ENCODE measurements at places on chromosomes 3 and 15.

DNA sequence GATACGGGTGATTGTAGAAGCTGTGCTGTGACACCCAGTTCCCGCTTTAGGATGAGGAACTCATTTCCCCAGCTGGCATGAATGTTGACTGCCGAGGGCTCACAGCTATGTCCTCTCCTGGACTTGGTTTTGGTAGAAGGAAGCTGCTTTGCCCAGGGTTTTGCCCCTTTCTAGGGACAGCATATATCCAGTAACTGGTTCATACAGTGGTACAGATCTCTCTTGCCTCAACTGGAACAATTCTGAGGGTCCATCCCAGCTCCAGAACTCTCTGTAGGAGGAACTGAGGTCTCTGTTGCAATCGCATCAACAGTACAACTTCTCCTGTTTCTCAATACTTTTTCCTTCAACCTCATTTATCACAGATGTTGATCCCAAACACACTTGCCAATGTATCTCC, 54.5 kb upstream of the FNDC3B start:
- no peak for DNase-seq

DNA sequence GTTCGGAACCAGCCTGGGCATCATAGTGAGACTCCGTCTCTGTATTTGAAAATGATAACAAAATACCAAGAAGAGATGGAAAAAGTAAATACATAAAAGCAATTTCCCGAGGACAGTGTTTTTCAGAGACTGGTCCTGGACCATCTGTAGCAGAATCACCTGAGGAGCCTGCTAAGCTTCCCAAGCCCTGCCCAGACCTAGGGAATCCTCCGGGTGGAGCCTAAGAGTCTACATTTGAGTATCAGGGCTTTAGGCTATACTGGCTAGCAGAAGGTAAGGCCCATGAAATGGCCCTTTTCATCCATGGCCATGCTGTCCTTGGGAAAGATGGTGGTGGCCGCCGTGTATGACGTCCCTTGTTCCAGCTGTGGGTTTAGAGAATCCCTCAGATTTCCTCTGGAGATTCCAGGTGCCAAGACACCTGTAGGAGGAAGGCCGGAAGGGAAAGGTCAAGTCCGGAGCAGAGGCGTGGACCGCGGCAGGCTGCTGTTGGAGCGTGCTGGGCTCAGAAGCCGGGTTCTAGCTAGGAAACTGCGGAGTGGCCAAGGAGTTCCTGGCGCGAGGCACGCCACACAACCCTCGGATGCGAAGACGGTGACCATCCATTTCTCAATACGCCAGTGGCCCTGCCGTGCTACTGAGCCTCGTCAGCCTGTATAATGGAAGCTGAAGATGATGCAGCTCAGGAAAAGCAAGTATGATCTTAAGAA, 50.9 kb downstream of the TMEM44 start:
- DNase-seq = no peak

GRCh38 chr3:192514754-192515663, 212.3 kb downstream of the FGF12 start:
- peak; percentile 19 for DNase-seq

DNA sequence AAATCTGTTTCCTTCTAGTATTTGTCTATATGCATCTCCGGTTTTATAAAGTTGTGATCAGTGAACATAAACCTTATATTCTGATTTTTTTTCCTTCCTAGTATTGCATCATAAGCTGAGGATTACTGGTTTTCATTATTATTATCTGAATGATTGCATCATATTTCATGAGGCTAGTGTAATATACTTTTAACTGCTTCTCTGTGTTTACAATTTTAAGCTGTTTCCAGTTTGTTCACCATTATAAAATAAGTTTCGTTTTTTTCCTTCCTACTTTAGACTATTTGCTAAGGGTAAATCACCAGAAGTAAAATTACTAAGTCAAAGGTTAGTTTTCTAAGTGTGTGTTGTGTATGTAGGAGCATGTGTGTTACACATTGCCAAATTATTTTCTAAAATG, 20.2 kb downstream of the SEMA6D start:
- DNase-seq = no peak

DNA sequence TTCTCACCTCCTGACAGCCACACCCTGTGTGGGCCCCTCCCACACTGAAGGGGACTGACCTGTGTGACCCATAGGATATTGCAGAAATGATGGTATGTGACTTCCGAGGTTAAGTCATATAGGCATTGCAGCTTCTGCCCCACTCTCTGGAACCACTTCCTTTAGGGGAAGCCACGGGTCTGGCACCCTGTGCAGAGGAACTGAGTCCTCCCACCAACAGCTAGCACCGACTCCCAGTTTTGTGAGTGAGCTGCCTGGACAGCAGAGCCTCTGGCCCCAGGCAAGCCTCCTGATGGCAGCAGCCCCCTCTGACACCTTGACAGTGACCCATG, 24.6 kb upstream of the SLC6A6 start:
- DNase-seq = no peak

DNA sequence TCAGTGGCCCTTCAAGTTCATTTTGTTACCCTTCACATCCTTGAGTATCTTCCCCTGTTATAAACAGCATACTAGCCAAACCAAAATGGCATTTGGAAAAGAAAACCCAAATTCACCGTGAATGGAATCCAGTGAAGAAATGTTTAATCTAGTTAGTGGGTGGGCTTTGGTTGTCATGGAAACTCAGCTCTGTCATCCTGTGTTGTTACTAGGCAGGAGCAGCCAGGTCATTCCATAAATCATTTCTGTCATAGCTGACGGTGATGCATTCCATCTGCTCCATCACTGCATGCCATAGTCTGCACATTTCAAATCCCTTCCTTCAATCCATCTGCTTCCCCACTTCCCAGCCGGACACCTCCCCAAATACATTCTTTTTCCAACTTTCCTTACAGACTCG, 140.4 kb upstream of the CGNL1 start:
- no peak for DNase-seq

DNA sequence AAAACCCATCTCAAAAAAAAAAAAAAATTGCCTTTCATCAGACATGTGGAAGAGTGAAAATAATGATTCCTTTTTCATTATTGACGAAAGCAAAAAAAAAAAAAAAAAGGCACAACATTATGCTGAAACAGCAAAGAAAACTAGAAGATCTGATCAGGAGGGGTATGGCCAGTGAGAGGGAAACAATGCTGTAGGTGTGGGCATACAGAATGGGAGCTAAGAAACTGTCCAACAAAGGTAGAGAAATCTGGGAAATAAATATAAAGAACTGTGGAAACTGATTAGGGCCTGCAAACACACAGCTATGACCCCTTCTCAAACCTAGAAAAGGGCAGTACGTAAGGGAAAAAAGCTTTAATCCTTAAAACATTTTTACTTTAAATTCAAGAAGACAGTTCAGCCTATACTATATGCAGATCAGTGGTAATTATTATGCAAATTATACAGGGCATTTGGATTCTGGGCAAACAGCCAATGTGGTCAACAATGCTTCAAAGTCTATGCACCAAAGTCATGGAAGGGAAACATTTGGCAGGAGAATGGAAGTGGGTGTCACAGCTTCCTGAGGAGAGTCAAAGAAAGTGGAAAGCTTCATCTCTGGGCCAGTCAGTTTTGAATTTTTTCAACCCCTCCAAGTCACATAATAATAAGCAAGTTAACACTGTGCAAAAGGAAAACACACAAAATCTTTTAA, 68.3 kb upstream of the SLC12A8 start:
- DNase-seq = no peak

- no peak for DNase-seq
Observed at GRCh38 chr3:192060160-192060781, 599.3 kb downstream of the PYDC2 start.

DNA sequence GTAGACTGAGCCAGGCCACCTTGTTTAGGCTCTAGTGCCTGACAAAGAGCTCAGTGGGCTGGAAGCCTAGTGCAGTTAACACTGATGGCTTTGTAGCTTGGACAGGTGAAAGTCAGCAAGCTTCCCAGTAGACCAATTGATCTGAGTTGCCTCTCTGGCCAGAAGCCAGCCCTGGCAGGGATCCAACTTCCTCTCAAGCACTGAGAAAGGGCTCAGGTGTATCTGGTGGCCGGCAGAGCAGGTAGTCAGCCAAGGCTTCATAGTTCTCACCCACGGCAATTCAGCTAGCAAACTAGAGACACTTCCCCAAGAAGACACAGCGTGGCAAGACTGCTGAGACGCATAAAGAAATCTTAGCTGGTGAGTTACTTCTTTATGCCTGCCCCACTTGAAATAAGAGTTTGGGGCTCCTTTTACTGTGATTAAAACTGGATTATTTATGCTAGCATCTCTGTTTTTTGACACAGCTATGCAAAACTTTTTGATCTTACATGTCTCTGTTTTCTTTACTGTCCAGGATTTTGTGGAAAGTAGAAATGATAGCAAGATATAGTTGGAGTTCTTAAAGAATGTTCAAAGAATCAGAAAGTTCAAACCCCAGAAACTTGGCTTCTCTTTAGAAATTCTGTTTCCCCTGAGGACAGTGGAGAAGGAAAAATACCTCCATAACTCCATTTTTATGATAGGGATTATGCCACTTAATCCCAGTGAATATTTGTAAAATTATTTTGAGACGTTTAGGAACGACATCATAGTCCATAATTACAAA, 8.4 kb upstream of the CA12 start:
- DNase-seq = no peak

DNA sequence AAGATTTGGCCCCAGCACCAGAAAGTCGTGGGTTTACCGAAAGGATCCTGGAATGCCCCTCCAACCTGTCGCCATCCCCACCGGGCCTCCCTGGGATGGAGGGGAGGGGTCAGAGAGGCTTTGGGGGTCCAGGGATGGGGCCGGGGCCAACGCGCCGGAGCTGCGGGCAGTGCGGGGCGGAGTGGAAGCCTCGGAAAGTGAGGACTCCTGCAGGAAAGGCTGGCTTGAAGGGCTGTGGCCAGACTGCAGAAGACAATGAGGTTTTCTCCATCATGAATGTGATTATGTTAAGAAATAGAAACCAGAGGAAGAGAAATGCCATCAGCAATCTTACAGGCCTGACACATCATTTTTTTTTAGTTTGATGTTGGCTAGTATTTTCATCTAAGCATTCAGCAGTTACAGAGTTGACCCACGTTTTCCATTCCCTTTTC, 738 bp downstream of the YEATS2 start:
- peak; percentile 36 for DNase-seq

- no peak for DNase-seq
Observed at GRCh38 chr3:24199775-24200247, 254.7 kb downstream of the NR1D2 start.

DNA sequence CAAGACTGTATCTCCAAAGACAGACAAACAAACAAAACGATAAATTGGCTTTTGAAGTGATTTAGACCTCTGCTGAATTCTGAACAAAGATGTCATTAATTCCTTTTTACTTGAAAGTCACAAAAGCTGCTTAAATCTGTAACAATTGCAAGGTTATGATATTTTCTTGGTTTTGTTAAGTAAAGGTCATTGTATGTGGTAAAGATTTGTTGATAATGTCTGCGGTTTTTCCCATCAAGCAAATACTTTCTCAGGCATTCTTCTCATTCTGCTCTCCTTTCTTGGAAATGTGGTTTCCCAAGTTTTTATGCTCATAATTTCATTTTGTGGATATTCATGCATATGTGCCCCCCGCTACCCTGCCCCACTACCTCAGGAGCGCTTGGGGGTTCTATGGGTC, 116.5 kb downstream of the SLMAP start:
- no peak for DNase-seq

DNA sequence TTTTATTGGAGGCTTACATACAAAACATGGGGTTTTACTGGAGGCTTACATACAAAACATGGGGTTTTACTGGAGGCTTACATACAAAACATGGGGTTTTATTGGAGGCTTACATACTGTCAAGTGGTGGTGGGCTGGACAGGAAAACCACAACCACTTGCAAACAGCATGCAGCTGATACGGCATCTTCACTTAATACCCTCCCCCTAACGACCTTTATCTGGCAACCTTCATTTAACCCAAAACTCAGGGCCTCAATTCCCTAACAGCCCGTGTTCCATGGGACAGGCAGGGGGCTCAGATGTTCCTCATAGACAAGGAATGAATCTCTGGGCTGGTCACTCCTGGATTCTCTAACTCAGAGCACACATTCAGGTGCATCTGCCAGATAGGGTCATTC, 137.1 kb downstream of the CD47 start:
- DNase-seq = no peak

DNA sequence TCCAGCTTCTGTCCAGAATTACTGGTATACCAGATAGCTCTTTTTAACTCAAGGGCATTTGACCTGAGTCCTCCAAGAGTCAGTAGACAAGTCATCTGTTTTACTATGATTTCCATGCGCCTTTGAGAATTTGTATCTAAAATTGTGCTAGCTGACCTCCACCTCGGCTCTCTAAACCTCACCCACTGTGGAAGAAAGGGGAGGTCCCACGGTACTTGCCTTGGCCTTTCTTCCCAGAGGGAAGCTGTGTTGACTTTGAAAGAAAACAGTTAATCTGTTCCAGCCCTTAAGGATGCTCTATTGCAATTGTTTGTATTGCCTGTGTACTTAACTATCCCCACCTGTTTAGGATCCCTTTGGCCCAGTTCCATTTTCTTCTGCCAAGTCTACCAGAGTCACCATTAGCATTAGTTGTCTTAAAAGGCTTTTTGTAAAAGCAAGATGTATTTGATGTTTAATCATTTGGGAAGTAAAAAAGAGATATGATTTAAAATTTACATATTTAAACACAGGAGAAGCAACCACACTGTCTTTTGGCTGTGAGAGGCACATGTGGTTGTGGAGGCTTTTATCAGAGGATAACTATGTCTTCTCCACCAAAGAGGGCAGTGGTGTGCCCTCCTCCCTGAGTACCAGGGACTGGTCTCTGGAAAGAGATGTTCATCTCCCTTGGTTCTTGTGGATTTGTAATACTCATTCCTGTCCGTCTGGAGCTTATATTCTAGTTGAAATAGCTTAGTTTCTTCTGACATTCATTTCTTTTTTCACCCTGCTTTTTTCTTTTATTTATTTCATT, 88.8 kb downstream of the CRTC3 start:
- no peak for DNase-seq

GRCh38 chr3:71901645-71902044, 116.7 kb upstream of the PROK2 start:
- DNase-seq = no peak

- no peak for DNase-seq
Observed at GRCh38 chr15:39504808-39505207, 76.1 kb upstream of the THBS1 start.

DNA sequence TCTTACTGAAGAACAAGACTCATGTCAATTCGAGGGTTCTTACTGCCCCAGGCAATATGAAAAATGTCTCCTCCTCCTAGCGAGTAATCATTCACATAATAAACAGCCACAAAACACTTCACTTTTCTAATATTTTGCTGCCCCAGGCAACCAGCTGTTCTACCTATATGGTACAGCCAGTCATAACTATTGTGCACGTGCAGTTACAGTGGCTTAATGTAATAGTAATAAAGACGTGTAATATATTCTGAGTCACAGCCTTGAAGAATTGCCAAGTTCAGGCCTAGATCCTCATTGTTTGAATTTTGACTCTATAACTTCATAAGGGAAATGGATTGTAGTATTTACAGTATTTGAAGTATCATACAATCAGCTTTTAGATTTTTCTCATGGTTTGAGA, 1250.0 kb upstream of the GBE1 start:
- DNase-seq = no peak

DNA sequence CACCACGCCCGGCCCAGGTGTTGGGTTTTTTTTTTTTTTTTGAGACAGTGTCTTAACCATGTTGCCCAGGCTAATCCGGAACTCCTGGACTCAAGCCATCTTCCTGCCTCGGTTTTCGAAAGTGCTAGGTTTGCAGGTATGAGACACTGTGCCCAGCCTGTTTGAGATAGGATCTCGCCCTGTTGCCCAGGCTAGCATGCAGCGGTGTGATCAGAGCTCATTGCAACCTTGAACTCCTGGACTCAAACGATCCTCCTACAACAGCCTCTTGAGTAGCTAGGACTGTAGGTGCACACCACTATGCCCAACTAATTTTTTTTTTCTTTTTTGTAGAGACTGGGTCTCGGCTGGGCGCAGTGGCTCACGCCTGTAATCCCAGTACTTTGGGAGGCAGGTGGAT, 20.3 kb upstream of the ITPKA start:
- no peak for DNase-seq
